ENCODE measurements at places on chromosomes 5 and 9. TPM values are rescaled to one million over a fixed set of nuclear protein-coding genes. Genes with fewer than 3 reads are reported as not detected.
A peak's percentile ranks its signal among the peaks of the same experiment; 100 is the strongest.

Gene HARS2
- total RNA-seq: 29.4 TPM

DNA sequence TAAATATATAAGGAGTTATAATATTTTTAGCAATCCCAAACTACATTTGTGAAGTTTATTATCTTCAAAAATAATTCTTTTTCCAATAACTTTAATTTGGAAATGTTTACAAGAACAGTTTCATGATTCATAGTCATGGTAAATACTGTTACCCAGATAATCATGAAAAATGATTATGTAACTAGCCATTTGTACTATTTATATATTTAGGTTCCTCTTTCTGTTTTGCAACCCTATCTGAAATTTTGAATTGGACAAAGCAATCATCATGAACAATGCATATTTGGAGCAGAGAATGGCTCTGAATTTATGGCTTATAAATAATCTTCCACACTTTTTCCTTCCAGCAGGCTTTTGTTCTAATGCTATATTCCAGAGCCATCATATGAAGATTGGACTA, 499.7 kb downstream of the SLCO4C1 start:
- no peak for DNase-seq

Gene LCN10
- 1.2 TPM for total RNA-seq

Gene TMC1
- total RNA-seq: not detected

- DNase-seq: no peak
These were observed 29.3 kb downstream of the PAPPA start for GRCh38 chr9:116182876-116183275.

DNA sequence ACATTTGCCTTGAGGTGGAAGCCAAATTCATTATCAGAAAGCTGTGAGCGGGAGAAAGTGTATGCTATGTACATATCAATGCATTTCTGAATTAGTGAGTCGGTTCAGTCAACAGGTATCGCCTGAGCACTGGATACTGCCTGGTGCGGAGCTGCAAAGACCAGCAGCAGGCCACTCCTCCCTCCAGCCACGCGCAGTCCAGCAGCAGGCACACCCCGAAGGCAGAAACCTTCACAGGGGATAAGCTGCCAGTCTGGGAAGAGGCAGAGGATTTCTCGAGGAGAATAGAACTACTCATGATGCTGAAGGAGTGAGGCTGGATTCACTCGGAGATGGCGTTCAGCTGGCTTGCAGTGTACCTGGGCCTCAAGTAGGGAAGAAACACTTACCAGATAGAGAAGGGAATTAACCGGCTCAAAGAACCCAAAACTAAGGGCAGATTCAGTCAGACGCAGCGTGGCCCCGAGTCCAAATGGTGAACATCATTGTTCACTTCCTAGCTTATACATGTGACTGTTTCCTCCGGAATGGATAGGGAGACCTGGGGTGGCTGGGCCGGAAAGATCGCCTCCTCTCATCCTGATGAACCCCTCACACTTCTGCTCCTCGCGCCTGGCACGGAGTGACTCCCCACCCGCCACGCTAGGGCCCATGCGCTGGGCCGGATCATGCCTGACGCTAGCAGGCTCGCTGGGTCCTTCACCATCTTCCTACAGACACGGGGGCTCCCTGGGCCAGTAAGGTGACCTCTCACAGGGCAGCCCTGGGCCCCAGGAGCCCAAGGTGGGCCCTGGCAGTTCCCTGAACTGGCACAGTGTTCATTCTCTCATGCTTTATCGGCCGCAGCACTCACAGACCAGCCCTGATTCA, 78.1 kb upstream of the SPATA31C2 start:
- DNase-seq: no peak

DNA sequence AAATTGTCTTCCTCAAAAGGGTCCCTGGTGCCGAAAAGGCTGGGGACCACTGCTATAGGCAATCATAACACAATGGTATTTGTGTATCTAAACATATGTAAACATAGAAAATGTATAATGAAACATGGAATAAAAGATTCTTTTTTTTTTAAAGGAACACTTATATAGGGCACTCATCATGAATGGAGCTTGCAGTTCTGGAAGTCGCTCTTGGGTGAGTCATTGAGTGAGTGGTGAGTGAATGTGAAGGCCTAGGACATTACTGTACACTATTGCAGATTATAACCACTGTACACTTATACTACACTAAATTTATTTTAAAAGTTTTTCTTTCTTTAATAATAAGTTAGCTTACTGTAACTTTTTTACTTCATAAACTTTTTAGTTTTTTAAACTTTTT, 176.4 kb downstream of the ARRDC3 start:
- DNase-seq: no peak

- DNase-seq: no peak
These were observed 9.7 kb downstream of the RGMB start for GRCh38 chr5:98783051-98783649.

GRCh38 chr9:70510157-70510770, 95.8 kb upstream of the KLF9 start:
- no peak for DNase-seq

Gene APBA1
- 0.09 TPM for total RNA-seq

GRCh38 chr5:177232358-177232757, 71.2 kb downstream of the RAB24 start:
- no peak for DNase-seq

GRCh38 chr5:73901043-73901442, 275.0 kb downstream of the ARHGEF28 start:
- DNase-seq: no peak

- DNase-seq: no peak
These were observed 12.6 kb upstream of the KIF27 start for GRCh38 chr9:83933790-83934189.

DNA sequence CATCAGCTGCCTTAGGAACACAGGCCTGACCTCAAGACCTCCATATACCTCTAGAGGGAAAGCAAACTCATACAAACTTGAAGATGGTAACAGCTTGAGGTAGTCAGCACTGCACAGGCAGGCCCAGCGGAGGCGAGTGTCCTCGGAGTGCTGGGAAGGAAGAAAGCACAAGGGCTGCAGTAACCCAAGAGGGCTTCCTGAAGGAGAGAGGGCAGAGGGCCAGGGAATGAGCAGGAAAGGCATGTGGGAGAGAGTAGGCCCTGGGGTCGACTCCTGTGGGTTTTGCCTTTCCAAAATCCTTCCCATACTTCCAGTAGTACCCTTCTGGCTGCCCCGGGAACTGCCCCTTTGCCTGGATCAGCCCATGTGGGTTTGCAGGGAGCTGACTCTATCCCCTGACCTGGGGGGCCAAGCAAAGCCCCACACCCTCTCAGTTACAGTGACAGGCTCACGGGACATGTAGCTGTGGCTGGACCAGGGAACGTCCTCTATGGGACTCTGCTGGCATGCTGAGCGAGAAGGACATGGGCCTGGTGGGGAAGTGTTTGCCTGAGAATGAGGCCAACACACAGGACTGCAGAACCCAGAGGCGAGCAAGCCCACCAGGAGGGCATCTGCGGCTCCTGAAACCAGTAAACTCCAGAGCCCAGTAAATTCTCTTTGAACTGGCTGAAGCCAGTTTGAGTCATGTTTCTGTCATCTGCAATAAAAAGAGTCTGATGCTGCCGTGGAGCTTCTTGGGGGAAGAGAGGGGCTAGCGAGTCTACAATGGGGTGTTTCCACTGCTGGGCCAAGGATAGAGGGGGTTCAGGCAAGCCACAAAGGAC, 64.1 kb downstream of the COL23A1 start:
- DNase-seq: no peak

DNA sequence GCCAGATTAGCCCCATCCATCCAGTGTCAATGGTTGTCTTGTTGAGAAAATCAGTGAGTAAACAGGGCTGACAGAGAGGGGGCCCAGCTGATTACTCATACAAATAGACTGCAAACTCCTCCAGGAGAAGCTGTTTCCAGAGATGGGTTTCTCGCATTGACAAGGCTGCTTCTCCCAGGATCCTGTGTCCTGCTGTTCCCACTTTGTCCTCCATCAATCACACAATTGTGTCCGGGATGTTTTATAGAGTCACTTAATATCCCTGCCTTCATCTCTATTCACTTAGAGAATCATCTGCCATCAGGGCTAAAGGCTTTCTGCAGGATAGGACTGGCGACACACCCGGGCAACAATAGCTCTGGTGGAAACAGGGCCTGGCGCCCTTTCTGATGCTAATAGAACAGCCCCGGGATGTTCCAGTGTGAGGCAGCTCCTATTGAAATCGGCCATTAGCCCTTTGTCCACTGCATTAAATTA, 71.7 kb upstream of the TBCA start:
- DNase-seq: no peak

DNA sequence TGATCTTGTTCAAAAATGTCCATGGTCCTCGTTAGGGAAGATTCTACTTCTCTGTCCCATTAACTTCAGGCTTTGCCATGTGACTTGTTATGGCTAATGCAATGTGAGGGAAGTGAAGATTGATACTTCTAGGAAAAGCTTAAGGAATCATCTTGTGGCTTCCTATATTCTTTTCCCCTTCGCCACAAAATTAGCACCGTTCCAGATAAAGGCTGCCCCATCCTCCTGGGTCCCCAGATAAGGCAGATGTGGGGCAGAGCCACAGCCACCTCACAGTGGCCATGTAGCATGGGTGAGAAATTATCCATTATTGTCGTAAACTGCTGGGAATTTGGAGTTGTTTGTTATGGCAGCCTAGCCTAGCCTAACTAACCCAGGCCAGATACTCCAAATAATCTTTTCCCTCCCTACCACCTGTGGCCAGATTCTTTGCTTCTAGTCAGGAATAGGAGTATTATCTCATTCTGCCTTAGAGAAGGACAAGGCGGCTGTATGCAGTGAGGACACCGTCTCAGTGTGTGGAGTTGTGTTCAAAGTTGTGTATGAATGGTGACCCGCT, 31.9 kb upstream of the BOD1 start:
- DNase-seq: no peak

- no peak for DNase-seq
These were observed 557.0 kb downstream of the TLE1 start for GRCh38 chr9:81132318-81132717.

Gene DROSHA
- total RNA-seq: 64.1 TPM

DNA sequence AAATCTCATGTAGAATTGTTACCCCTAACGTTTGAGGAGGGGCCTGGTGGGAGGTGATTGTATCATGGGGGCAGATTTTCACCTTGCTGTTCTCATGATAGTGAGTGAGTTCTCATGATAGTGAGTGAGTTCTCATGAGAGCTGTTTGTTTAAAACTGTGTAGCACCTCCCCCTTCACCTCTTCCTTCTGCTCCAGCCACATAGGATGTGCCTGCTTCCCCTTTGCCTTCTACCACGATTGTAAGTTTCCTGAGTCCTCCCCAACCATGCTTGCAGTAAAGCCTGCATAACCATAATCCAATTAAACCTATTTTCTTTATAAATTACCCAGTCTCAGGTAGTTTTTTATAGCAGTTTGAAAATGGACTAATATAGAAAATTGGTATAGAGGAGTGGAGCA, 1783.7 kb upstream of the CDH9 start:
- no peak for DNase-seq

Gene PCDHB12
- not detected for total RNA-seq

Gene AIF1L
- 0.48 TPM for total RNA-seq

GRCh38 chr9:72575666-72576065, 54.3 kb downstream of the TMC1 start:
- no peak for DNase-seq

DNA sequence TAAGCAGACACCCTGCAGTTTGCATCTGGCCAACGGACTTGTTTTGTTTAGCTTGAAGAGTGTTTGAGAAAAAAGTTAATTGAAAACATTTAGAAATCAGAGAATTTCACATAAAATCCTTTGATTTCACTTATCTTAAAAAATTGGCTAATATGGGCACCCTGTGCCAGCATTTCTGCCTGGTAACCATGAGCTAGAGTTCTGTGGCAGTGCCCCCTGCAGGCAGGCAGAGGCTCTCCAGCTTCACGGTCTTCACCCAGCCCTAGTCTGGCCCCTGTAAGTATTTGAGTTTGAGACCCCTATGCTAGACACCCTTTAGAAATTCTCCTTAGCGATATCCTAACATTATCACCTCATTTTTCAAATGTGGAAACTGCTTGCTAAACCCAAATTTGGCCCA, 18.8 kb upstream of the FANCC start:
- DNase-seq: no peak

GRCh38 chr5:82147860-82148573, 130.1 kb downstream of the RPS23 start:
- no peak for DNase-seq

DNA sequence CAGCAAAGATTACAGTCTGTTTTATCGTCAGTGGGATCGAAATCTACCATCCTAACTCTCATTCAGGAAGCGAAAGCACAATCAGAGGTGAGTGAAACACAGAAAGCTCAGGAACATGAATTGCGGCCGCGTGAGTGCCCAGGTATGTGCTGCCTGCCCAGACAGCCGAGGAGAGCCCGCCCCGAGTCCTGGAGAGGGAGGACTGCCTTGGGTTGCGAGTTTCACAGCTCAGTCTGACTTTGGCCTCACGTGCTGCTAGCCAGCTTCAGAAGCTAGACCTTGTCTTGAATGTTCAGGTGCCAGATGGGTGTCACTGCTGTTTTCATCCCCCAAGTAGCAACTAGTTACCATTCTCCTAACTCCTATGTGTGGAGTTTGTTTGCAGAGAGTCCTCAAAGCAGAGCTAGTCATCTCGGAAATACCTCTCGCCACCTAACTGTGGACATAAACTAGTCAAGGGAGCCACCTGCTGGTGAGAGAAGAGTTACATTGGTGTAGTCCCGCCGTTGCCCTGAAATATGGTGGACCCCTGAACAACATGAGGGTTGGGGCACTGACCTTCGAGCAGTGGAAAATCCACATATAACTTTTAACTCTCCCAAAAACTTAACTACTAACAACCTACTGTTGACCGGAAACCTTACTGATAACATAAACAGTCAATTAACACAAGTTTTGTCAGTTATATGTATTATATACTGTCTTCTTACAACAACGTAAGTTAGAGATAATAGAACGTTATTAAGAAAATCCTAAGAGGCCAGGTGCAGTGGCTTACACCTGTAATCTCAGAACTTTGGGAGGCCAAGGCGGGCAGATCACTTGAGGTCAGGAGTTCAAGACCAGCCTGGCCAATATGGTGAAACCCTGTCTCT, 80.9 kb downstream of the GOLPH3 start:
- peak; percentile 39 for DNase-seq

Gene SCGB3A2
- total RNA-seq: not detected

DNA sequence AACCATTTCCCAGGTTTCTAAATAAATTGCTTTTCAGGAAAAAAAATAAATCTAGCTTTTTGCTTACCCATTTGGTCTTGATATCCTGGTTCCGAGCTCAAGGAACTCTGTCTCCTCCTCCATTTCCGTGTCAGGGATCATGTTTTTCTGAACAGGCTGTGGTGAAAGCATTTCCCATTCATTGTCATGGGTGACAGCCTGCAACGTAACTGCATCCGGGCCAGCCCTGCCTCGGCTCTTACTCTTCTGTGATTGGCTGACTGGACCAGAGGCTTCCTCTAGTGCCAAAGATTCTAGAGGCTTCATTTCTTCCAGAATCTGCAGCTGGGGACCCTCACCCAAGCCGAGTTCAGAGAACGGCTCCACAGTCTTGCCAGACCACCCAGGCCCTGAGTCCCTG, 61.0 kb upstream of the PCA3 start:
- DNase-seq: no peak

Gene PCDHGB6
- total RNA-seq: 0.13 TPM

DNA sequence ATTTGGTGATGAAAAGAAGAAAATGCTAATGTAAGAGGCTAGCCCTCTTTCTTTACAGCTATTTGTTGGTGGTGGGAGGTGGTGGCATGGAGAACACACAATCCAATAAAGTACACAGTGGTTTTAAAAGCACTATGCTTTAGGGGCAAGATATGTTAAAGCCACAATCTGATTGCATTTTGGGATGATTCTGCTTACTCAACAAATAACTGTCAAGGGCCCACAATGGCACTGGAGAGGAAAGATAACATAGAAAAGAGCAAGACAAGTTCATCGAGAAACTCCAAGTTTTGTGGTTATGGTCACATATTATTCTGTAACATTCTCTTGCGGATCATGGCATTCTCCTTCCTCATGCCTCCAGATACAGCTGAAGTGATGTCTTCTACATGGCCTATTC, 38.8 kb downstream of the OTP start:
- DNase-seq: no peak

All from CD8-positive, alpha-beta memory T cell (primary cell).